ENCODE measurements at places on chromosomes 16 and 17.

GRCh38 chr17:74904687-74905409, 11.4 kb upstream of the FADS6 start:
- DNase-seq = no peak

DNA sequence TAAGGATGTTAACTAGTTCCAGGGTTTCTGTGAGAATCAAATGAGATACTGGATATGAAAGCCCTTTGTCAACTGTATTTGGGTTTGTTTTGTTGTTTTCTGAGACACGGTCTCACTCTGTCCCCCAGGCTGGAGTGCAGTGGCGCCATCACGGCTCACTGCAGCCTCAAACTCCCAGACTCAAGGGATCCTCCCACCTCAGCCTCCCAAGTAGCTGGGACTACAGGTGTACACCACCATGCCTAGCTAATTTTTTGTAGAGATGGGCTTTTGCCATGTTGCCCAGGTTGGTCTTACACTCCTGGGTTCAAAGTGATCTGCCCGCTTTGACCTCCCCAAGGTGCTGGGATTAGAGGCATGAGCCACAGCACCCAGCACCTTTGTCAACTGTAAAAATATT, 8.9 kb downstream of the SUPT4H1 start:
- no peak for DNase-seq

DNA sequence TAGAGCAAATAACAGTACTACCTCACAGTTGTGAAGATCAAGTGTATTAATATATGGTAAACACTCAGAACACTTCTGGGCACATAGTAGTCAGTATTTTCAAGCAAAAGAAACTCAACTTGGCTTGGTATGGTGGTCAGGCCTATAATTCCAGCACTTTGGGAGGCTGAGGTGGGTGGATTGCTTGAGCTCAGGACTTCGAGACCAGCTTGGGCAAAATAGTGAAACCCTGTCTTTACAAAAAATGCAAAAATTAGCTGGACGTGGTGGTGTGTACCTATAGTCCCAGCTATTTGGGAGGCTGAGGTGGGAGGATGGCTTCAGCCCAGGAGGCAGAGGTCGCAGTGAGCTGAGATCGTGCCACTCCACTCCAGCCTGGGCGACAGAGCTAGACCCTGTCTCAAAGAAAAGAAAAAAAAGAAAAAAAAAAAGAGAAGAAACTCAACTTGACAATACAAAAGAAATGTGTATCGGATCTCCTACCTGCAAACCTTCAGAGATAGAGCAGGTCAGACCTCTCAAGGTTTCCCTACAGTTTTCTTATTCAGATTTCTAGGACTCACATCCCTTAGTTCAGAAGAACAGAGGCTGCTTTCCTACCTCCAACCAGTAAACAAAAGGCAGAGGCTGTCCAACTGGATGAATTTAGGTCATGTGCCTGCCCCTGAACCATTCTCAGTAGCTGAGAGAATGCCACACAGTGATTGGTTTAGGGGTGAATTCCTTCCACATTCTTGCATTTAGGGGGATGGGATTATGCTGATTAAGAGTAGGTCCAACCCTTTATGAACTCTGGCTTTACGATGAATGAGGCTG, 1.7 kb upstream of the KPNA2 start:
- no peak for DNase-seq

GRCh38 chr17:62351176-62351575, 29.2 kb upstream of the EFCAB3 start:
- DNase-seq = no peak

DNA sequence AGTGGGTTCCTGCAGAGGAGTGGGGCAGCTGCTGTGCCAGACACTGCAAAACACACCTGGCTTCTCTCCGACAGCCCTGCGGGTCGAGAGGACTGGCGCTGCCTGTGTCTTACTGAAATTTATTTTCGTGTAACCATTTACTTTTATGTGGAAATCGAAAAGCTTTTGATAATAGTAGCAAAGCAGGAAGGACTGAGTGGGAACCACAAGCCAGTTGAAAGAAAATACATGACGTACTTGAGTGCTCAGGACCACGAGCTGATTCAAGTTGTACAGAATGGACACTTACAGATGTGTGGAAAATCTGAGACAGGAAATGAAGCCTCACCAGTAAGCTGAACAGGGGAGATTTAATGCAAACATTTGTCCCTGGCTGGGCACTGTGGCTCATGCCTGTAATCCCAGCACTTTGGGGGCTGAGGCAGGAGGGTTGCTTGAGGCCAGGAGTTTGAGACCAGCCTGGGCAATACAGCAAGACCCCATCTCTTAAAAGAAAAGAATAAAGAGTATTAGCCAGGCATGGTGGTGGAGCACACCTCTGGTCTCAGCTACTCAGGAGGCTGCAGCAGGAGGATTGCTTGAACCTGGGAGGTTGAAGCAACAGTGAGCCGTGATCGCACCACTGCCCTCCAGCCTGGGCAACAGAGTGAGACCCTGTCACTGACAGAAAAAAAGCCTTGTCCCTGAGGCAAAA, 11.3 kb upstream of the RPL13 start:
- no peak for DNase-seq

GRCh38 chr17:7782240-7782639, 51.8 kb upstream of the KDM6B start:
- no peak for DNase-seq

DNA sequence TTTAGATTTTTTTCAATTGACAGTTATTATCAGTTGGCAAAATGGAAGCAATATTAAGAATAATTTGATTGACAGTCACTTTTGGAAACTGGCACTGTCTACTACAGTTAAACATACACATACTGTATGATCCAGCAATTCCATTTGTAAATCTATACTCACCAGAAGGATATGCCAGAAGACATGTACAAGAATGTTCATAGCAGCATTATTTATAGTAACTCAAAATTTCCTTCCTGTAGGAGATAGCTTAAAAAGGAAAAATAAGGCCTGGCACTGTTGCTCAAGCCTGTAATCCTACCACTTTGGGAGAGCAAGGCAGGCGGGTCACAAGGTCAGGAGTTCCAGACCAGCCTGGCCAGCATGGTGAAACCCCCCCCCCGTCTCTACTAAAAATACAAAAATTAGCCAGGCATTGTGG, 89.3 kb downstream of the VMP1 start:
- no peak for DNase-seq

- no peak for DNase-seq
Measured at GRCh38 chr17:6517062-6517461, 39.3 kb downstream of the PITPNM3 start.

Measured in posterior cingulate gyrus (tissue), 11 donors.